ENCODE measurements at places on chromosomes 3 and 15.

DNA sequence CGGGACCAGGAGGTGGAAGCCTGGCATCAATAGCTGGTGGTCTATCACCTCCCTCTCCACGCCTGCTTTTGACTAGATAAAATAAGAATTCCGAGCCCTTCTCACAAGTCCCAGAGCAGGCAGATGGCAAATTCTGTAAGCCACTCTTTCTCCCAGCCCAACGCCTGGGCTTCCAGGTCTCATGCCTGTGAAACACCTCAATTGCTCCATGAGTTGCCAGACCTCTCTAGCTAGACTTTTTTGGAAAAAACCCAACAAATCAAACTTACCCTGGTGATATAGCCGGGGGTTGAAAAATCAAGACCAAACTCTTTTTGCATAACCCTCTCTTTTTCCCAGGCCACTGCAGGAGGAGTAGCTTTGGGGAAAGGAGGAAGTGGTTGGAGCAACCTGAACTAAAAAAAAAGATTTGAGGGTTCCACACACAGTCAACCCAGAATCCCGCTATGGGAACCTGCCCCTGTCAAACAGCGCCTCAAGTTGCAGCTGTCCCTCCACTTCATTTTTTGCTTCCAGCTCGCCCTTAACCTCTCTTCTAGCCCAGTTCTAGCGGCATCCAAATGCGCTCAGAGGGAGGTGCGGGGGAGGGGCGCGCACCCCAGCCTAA, 7.0 kb downstream of the BHLHE40 start:
- no peak for DNase-seq

DNA sequence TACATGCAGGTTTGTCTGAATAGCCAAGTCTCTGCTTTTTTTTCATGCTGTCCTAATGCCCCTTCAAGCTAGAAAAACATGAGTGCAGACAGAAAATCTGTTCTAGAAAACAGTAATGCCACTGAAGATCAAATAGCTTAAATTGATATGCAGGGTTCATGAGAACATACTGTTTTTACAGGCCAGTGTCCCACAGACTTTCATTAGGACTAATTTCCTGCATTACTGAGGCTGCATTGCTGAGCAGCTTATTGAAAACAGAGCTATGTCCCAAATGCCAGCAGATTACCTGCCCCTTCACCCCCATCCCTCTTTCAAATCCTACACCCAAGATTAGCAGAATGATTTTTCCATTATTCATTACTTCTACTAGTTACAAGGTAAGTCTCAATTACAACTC, 665 bp downstream of the TM4SF18 start:
- no peak for DNase-seq

DNA sequence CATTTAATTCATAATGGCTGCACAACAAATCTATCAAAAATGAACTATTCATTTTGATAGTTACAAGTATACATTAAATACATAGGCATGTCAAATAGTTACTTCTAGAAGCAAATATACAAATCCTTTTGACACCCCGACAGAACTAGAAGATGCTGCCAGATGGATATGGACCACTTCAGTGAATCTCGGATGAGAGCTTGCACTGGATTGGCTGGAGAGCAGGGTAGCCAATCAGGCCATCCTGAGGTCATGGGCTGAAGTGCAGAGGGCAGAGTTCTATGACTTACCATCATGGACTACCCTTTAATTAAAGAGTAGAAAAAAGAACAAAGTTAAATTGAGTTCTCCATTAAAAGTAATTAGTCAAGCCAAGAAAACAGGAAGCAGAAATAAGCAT, 8.3 kb downstream of the CCNL1 start:
- DNase-seq: no peak

- DNase-seq: no peak
Observed at GRCh38 chr3:66809595-66809958, 188.5 kb upstream of the KBTBD8 start.

DNA sequence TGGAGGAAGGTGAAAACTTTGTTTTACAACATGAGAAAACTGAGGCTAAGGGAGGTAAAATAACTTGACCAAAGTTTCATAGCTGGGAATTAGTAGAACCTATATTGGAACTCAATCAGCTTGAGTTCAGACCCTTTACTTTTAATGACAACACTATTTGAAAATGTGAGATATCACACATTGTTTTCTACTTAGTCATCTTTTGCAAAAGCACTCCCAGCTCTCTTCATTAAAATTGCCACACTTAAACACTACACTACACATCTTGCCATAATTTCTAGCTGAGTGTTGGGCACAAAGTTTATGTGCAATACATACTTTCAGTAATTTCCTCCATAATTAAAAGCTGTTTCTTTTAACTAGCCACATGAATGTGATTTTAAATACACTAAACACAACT, 230.4 kb upstream of the DCBLD2 start:
- DNase-seq: no peak

DNA sequence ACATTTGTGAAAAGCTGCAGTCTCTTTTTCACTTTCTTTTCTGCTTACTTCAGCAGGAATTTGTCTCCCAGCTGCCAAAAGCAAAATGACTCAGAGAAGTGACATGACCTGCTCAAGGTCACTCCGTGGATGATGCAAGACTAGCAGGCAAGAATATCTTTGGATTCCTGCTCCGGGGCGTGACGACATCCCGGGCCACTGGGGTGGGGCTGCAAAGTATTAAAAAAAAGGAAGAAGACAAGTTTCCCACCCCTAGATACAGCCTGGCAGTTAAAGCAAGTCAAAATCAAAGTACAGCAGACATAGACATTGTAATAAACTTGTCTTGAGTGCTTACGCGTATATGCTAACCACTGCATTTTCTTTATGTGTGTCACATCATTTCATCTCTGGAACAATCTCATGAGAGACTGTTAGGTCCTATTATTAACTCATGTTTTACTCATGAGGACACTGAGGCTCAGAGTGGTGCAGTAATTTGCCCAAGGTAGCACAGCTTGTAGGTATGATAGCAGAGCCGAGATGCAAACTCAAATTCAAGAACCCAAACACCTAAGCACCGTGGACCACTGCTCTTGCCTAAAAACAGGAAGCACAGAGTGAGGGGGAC, 485.2 kb upstream of the PROK2 start:
- DNase-seq: no peak

DNA sequence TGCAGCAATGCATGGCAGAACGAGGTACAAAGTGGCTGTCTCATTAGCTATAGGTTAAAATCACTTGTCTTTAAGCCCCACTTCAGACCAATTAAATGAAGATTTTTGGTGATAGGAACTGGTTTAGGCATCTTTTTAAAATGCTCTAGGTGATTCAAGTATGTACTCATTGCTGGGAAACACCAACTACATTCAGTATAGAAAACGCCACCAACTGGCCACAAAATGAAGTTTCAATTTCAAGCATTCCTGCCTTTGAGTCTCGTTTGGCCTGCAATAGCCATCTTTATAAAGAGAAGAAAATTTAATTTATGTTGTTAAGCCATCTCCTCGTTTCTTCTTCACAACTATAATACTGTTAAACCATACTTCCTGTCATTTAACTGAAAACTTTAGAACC, 587.9 kb downstream of the GBE1 start:
- DNase-seq: no peak

GRCh38 chr15:63930034-63930433, 96.3 kb upstream of the HERC1 start:
- no peak for DNase-seq

GRCh38 chr3:188516515-188516914, 362.6 kb downstream of the LPP start:
- DNase-seq: no peak

- DNase-seq: no peak
Observed at GRCh38 chr3:5197022-5197421, 9.5 kb downstream of the EDEM1 start.

DNA sequence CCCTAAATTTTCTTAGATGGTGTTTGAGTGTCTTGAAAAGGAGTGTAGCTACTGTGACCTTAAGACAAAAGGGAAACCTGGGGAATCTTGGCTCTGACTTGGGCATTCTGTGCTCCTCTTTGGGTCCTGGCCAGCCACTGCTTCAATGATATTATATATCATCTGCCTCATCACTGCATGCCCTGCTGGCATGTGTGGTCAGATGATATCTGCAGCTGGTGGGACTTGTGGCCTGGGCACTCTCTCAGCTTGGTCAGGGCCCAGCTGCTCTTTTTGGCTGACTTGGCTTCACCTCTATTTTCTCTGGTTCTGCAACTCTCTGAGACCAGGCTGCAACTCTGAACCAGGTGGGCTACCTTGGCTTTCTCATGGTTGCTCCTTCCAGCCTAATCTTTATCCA, 446.1 kb upstream of the RARB start:
- no peak for DNase-seq

GRCh38 chr15:57551715-57552677, 39.7 kb upstream of the MYZAP start:
- DNase-seq: no peak

DNA sequence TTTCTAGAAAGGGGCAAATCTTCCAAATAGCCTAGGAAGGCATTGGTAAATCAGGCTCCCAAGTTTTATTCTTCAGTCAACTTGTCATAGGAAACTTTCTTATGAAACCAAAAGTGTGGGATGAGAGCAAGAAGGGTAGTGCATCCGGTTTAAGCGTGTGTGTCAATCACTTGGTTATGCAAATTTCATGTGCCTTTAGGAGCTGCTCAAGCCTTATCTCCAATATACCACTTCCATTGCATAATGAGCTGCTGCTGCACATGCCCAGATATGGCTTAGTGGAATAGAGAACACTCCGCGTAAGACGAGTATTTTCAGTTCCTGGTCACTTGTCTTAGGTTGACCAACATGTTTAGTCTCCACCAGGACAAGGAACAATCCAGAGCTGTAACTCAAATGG, 242.1 kb downstream of the CBLB start:
- DNase-seq: no peak

DNA sequence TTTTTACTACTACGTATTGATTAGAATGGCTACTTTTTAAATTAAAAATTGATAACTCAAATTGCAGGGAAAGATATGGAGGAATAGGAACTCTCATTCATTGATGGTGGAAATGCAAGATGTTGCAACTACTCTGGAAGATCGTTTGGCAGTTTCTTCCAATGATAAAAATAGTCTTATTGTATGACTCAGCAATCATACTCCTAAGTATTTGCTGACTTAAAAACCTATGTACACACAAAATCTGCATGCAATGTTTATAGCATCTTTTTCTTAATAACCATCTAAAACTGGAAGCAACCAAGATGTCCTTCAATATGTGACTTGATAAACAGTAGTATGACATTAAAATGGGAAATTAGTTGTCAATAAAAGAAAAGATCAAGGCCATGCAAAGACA, 87.4 kb upstream of the LRRC3B start:
- DNase-seq: no peak

DNA sequence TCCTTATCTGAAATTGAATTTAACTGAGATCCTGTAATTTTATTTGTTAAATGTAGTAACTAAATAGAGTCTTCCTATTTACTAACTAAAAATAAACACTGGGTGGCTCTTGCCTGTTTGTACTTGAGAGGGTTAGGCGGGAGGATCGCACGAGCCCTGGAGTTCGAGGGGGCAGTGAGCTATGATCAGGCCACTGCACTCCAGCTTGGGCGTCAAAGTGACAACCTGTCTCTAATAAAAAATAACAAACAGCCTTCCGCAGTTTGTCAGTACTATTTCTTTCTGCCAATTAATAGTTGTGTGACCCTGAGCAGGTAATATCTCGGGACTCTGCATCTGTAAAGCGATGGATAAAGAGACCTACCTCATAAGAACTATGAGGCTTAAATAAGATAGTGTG, 768 bp upstream of the PDE12 start:
- no peak for DNase-seq

DNA sequence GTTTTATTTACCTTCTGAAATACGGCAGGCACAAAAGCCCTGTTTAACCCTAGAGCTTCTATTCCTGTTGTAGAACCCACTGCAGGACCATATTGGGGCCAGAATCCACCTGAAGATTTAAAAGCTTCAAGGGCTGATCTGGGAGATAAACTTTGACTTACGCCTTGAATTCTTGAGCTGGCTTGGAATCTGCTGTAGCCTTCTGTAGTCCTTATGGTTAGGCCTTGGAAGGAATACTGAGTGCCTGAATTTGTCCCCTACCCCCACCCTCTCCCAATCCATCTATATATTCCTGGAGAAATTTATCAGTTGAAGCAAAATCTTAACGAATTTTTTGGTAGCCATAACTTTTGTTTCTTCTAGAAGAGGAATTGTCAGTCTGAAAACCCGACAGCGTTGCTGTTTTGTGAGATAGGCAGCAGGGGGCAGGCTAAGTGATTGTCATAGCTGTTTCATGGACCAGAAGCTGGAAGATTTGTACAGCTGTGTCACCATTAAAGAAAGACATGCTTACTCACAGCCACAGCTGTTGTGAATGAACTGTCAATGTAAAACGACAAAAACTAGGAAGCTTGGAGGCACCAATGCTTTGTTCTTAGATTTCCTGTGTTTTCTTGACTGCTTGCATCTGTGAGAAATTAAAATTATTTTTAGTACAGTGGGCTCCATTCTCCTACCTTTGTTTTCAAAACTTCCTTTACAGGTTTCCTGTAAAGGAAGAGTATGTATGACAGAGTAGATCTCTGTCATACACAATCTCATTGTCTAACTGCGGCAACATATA, 12.8 kb downstream of the LXN start:
- DNase-seq: no peak

GRCh38 chr15:72784456-72784876, 908 bp upstream of the ADPGK start:
- DNase-seq: no peak

GRCh38 chr3:172980849-172981248, 160.2 kb downstream of the SPATA16 start:
- DNase-seq: no peak

DNA sequence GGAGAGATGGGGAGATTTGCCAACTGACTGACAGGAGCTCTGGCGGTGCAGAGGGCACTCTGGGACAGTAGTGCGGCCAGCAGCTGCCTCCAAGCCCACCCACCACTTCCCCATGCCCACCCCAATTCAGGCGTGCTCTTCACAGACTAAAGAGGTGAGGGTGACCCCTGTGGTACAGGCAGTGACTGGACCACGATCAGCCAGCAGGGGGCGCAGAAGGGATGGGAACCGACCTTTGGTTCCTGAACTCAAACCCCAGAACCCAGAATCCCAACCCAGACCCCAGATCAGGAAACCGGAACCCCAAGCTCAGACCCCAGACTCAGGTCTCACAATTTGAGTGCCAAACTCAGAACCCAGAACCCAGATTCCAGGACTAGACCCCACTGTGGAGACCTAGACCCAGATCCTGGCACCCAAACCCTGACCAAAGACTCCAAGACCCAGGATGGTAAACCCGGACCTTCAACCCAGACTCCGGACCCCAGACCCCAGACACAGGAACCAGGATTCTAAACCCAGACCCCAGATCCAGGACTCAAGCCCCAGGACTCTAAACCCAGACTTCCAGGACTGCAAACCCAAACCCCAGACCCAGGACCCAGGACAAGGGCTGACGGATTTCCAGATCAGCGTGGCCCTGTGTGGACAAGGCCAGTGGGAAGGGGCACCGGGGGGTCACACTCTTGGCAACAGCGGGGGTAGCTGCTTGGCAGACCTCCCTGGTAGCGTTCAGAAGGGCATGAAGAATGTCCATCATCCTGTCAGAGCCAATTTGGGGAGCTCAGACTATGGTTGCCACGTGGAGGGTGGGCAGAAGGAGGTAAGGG, 3.7 kb upstream of the MYL3 start:
- peak; percentile 86 for DNase-seq

Measured in stimulated activated CD8-positive, alpha-beta memory T cell treated with anti-CD3 and anti-CD28 coated beads, Interleukin-7, amount 100 ng/mL, for 1 hour (primary cell).